AG04450 (cell line): ENCODE measurements at places on chromosomes 16 and 17.

- no peak for DNase-seq
These were observed 1.5 kb downstream of the BCL6B start for GRCh38 chr17:7024402-7024785.

DNA sequence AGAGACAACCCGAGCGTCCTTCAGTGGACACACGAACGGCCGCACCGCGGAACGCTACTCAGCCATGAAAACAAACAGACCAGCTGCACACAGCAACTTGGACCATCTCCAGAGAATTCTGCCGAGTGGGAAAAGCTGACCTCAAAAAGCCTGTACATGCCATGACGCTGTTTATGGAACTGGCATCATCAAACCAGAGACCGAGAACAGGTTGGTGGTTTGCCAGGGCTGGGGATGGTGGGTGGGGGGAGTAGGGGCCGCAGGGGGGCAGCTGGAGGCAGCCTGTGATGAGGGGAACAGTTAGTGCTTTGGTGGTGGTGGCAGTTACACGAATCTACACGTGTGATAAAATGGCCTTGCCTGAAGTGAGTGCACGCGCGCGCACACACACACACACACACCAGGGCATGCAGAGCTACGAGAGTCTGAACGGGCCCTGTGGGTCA, 169.8 kb downstream of the LAT start:
- DNase-seq = peak; percentile 61

DNA sequence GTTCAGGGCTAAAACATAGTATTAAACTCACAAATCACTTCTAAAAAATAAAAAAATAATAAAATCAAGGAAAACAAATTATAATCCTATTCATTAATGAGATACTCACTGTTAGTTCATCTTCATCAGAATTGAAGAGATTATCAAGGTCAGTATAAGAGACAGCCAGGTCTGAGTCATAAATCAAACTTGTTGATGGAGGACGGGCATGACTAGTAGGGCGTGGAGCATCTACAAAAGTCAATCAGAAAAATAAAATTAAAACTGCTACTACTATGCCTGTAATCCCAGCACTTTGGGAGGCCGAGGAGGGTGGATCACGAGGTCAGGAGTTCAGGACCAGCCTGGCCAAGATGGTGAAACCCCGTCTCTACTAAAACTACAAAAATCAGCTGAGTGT, 59.1 kb upstream of the INTS2 start:
- no peak for DNase-seq

DNA sequence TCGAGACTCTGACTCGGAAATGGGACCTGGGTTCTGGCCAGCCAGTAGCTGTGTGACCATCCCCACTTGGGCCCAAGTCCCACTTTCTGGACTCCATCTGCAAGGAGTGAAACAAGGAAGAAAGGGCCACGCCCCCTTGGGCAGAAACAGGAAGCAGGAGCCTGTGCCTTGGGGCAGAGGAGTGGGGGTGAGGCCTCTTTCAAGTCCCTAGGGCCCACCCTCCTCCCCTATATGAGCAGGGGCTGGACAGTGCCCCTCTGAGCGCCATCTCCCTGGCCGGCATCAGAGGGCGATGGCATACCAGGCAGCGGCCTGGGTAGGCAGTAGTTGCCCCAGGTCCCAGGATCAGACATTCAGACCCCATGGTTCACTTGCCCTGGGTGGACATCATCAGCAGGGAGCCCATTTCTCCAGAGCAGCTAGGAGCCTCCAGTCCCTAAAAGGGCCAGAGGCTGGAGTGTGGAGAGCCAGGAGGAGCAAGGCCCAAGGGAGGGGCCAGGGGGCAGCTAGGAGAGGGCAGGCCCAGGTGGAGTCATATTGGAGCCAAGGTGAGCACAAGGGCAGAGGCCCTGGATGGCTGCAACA, 7.1 kb downstream of the BCAR1 start:
- no peak for DNase-seq

- DNase-seq = no peak
These were observed 1.7 kb downstream of the TMC6 start for GRCh38 chr17:78126895-78127238.

- DNase-seq = no peak
These were observed 269.7 kb downstream of the CBLN1 start for GRCh38 chr16:49011901-49012300.

DNA sequence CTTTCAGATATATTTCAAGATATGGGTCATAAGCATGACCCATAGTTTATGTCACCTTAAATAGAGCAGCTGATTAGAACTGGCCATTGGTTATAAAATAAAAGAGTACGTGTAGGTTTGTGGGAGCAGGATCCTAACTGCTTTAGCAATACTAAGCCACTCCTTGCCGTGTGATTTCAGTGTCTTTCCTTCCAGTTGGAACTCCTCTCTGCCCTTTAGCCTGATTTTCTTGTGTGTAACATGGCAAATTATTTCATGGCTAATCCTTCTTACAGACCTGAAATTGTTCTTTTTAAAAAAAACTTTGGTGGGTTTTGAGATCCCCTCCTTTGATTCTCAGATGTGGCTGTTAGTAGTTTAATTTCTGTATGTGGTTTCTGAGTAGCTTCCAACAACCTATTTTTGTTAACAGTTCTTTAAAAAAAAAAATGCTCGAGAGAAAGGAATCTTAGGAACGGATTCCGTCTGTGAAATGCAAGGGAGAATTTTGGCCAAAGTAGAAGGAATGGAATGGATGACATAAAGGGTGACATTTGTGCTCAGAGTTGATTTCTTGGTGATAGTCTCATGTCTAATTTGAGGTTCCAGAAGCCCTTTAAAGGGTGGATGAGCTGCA, 39.9 kb downstream of the DHRS7B start:
- DNase-seq = no peak

DNA sequence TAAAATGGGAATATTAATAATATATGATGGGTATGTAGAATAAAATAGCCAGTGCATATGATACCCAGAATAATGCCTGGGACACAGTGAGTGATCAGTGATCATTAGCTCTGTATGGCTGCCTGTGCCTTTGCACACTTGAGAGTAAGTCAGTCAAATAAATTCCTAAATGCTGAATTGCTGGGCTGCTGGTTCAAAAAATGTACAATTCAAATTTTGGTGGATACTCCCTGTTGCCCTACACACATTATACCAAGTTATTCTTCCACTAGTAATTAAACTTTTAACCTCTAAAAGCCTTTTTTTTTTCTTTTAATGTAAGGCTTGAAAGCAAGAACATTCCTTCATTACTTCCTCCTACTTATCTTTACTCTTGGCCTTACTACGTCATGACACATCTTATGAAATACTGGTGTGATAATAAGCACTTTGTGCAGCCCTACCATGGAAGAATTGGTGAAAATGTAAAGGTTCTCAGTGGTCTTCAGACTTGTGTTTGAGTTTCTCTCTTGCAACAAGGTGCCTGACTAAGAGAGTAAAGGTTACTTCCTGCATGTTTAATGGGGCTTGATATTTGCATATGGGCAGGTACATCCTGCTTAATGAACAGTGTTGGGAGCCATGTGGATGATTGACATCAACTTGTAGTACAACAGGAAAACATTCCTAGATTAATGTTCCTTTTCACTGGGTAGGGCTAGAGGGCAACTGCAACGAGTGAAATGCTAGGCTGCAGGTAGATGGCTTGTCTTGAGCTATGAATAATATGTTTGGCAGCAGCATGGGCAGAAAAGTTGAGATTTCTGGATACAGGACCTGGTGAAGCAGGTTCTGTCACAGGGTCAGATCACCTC, 84.3 kb downstream of the PRKCA start:
- no peak for DNase-seq

GRCh38 chr17:1228781-1229348, 41.4 kb upstream of the BHLHA9 start:
- no peak for DNase-seq

GRCh38 chr17:37661400-37662014, 18.3 kb upstream of the DDX52 start:
- DNase-seq = no peak

DNA sequence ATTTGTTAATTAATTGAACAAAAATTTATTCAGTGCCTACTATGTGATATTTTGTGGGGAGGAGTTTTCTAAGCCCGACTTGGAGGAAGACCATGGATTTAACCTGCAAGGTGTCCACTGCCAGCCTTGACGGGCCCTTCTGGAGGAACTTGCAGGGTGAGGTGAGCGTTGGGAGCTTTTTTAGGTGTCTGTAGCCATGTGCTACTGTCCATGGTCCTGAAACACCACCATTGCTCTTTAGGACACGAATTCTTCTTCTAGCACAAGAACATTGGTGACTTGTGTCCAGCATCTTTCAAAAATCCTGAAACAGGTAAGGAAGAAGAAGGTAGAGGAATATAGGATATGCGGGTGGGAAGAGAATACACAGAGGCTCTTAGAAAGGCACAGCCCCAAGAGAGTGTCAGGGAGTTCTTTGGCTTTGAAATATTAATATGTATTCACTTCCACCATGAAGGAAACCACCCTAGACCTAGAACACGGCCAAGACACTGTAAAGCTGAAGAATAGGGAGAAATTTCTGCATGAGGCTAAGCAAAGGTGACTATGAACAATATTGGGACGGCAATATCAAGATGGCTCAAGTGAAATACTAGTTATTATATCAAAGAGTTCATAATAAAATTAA, 27.9 kb upstream of the OR4D1 start:
- peak; percentile 18 for DNase-seq

DNA sequence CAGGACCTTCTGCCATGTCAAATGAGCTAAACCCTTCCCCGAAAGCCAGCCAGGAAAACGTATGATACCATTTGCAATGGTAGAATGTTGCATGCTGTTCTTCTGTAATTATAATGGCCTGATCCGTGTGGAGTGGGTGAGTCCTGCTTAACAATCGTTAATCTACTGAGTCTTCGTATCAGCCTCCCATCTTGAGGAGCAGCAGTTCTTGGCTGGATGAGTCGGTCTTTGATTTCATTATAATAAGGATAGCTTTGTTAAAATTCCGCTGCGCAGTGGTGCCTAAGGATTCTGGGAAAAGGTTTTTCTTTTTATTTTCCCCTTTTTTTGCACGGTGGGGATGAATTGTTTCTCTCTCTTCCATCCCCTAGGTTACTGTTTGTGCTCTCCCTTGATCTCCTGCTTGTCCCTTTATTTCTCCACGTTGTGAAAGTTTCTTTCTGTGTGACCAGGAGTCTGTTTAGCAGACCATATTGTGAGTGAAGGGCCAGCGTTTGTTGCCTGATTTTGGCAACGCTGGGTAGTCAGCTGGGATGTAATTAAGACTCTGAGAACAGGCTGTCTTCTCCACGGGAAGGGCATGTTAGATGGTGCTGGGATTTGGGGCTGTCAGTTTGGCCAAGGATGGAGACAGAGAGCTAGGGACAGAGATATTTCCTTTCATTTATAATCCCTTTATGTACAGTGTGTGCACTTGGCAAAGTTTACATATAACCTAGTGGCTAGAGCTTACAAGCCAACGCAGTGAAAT, 263.0 kb downstream of the FTO start:
- DNase-seq = no peak

DNA sequence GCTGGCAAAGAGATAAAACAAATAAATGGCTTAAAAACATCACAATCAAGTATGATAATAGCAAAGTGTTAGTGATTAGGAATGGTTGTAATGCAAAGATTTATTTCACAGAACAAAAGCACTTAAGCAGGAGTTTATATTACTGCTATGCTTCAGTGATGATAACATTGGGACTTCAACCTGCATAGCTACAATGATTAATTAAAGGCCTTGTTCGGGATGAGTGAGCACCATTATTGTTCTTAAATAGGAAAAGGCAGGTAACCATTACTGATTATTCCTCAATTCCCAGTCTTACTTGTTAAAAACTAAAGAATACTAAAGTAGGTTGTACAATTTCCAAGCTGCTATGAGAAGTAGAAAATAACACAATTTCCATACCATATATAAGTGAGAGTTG, 1247.5 kb upstream of the CDH8 start:
- DNase-seq = no peak

- no peak for DNase-seq
These were observed 47.4 kb upstream of the SMURF2 start for GRCh38 chr17:64709481-64709880.

DNA sequence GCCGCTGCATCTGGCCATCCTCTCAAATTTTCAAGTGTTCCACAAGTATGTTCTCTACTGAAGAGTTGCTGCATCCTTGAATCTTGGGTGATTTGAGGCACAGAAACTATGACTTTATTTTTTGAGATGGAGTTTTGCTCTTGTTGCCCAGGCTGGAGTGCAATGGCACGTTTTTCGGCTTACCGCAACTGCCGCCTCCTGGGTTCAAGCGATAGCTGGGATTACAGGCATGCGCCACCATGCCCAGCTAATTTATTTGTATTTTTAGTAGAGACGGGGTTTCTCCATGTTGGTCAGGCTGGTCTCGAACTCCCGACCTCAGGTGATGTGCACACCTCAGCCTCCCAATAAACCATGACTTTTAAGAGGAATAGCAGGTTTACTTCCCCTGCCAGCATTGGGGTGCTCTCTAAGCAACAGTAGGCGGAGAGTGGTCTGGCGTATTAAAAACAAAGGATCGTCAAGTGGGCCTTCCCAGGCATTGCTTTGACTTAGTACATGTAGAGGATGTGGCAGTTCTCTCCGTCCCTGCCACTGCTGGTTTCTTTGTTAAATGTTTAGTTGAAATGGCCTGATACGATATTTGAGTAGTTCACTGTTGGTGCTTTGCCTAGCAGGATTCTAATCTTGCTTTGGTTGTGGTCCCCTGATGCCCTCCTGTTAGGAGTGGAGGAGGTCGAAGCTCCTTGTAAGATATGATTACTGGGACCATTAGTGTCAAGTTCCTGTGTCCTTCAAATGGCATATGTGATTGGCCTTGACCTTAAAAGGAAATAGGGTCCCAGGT, 9.5 kb downstream of the PYCARD start:
- no peak for DNase-seq

DNA sequence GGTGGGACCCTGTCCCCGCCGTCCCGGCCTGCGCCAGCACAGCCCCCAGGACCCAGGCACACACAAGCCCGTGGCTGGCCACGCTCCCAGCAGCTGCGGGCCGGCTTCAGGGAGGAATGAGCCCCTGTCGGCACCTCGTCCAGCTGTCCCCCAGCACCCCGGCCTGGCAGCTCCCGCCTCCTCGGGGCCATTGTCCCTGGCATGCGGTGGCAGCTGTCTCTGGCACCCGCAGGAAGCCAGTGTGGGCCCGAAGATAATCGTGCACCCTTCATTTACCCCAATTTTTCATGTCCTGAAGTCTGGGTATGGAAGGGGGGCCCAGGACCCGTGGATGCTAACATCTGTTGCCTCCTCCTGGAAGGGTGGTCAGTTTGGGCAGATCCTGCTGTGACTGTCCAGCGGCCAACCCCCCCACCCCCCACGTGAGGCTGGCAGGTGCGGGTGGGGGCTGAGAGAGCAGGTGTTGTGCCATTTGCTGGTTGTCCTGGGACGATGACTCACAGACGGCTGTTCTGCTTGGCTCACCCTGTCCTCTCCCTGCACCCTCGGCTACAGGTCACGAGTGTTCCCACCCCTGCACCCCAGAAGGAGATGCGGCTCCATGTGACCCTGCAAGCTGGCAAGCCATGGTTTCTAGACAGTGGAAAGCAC, 4.0 kb upstream of the LMF1 start:
- DNase-seq = no peak

GRCh38 chr16:53257001-53257400, 177.3 kb upstream of the RBL2 start:
- DNase-seq = peak; percentile 0

- no peak for DNase-seq
These were observed 73.1 kb downstream of the CDH13 start for GRCh38 chr16:82699711-82700495.
